Glomerular endothelial cell (primary cell): ENCODE measurements at places on chromosomes 5 and 9. TPM values are rescaled to one million over a fixed set of nuclear protein-coding genes. Genes with fewer than 3 reads are reported as not detected.
A peak's percentile ranks its signal among the peaks of the same experiment; 100 is the strongest.

- peak; percentile 97 for DNase-seq
These were observed 28.1 kb upstream of the F2RL1 start for GRCh38 chr5:76790632-76791290.

GRCh38 chr9:115373710-115374045 lies 255.7 kb upstream of the TNC start:
- DNase-seq, result no peak

SV2C gene
- total RNA-seq, result not detected in 2 replicates

- no peak for DNase-seq
These were observed 10.9 kb downstream of the RAPGEF1 start for GRCh38 chr9:131728961-131729360.

MEGF10 gene
- total RNA-seq, result 3.6 and 15.5 TPM in 2 replicates

GRCh38 chr5:125059255-125060002 lies 313.0 kb upstream of the ZNF608 start:
- no peak for DNase-seq

LIX1 gene
- total RNA-seq, result not detected in 2 replicates

CDH12 gene
- total RNA-seq, result not detected in 2 replicates

SPINK6 gene
- not detected in 2 replicates for total RNA-seq

- DNase-seq, result no peak
These were observed 220.3 kb upstream of the GAS1 start for GRCh38 chr9:87167582-87167981.
